ENCODE measurements at places on chromosomes 4 and X.

GRCh38 chr4:48665555-48666186 lies 114.4 kb downstream of the FRYL start:
- DNase-seq, result no peak

- peak; percentile 3 for DNase-seq
These were observed 563.9 kb downstream of the GRXCR1 start for GRCh38 chr4:43456383-43456782.

- DNase-seq, result no peak
These were observed 55.5 kb upstream of the AFAP1 start for GRCh38 chr4:7995135-7995534.

- DNase-seq, result no peak
These were observed 345.7 kb upstream of the FAT1 start for GRCh38 chr4:187069398-187069797.

- no peak for DNase-seq
These were observed 57.8 kb downstream of the ADGRA3 start for GRCh38 chr4:22458098-22458497.

- DNase-seq, result peak; percentile 23
These were observed 460.2 kb downstream of the GABRG1 start for GRCh38 chr4:45663628-45664081.

- peak; percentile 36 for DNase-seq
These were observed 184.4 kb upstream of the CASK start for GRCh38 chrX:42107495-42108488.

- DNase-seq, result no peak
These were observed 13.6 kb upstream of the NAT8L start for GRCh38 chr4:2045518-2045951.

GRCh38 chrX:37785569-37785968 lies 5.7 kb downstream of the CYBB start:
- DNase-seq, result no peak

- no peak for DNase-seq
These were observed at the start of gene MAGEA1 for GRCh38 chrX:153179131-153179530. Gene MAGEA1 (plus strand): TSS chrX:153179284. CDS start chrX:153182390, 3,106 bp downstream.

DNA sequence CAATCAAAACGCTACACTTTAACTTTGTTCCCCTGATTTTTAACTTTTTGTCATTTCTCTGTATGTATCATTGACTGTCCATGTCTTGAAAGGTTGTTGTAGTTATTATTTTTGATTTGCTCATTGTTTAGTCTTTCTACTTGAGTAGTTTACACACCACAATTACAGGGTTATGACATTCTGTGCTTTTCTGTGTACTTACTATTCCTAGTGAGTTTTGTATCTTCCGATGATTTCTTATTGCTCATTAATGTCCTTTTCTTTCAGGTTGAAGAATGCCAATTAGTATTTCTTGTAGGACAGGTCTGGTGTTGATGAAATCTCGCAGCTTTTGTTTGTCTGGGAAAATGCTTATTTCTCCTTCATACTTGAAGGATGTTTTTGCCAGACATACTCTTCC lies 89.2 kb upstream of the SH3RF1 start:
- DNase-seq, result no peak

DNA sequence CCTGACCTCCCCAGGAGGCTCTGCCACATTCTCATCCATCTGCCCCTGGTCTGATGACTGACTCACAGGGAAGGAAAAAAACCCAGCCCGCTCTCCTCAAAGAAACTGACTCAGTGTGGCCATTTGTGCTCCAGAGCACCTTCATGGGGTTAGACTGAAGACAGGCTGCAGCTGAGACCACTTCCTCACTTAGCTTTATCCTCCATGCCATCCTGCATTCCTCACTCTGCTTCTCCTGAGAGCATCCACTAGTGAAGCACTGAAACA lies 35.9 kb upstream of the HPSE start:
- no peak for DNase-seq

DNA sequence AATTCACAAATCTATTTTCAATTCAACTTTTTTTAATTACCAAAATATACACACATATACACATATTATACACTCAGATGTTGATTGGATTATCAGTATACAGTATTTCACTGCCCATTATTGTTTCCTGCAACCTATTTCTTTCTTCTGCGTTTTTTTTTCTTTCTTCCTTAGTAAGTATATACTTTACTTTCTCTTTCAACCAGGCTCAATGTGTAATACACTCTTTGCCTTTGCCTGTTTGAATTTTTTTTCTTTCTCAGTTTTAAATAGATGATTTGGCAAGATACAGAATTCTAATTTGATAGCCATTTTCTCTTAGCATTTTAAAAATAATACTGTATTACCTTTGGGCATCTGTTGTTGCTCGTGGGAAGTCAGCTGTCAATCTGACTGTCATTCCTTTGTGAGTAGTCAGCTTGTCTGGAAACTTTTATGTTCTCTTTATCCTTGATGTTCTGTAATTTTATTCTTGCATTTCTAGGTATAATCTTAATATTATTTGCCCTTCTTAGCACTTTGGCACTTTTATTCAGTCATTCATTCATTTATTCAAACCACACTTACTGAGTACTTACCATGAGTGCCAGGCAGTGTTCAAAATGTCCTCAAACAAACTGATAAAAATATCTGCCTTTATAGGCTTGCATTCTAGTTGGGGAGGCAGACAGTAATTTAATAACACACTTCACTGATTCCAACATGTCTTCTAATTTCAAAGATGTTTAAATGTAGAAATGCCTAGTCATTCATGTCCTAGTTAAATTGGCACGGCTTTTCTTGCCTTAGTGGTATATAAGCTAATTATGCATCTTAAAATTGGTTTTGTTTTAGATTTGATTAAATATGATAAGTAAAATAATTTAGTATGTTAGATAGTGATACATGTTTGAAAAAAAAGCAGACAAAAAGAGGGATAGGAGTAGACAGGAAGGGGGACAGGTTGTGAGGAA lies 3.7 kb downstream of the USP38 start:
- DNase-seq, result no peak

GRCh38 chr4:169315530-169316343 lies 45.0 kb upstream of the SH3RF1 start:
- DNase-seq, result peak; percentile 24

DNA sequence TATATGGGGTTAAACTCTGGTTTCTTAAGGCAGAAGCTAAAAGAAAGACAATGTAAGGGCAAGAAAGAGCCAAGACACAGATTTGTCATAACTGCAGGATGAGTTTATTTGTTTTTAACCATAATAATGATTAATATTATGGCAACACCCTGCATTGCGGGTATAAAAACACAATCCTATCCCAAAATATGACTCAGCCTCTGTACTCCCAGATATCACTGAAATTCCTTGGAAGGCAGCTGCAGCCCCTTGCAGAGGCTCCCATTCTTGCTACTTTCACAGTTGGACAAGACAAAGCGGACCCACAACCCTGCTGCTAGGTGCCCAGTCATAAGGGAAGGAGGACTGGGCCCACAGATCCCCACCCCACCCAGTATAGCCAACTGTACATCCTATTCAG lies 20.4 kb upstream of the FGF16 start:
- DNase-seq, result no peak

DNA sequence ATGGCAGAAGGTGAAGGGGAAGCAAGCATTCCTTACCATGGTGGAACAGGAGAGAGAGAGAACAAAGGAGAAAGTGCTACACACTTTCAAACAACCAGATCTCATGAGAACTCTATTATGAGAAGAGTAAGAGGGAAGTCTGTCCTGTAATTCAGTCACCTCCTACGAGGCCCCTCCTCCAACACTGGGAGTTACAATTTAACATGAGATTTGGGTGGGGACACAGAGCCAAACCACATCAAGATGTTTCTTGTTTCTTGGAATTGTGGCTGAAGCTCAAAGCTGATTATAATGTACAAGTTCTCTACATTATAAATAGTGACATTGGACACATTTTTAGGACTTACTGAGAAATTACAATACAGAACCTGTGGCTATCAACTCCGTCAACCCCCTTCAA lies 29.5 kb upstream of the TAPT1 start:
- no peak for DNase-seq

GRCh38 chrX:46759645-46759974 lies 692 bp upstream of the SLC9A7 start:
- DNase-seq, result no peak

GRCh38 chr4:53575552-53575951 lies 15.7 kb downstream of the LNX1 start:
- DNase-seq, result no peak

DNA sequence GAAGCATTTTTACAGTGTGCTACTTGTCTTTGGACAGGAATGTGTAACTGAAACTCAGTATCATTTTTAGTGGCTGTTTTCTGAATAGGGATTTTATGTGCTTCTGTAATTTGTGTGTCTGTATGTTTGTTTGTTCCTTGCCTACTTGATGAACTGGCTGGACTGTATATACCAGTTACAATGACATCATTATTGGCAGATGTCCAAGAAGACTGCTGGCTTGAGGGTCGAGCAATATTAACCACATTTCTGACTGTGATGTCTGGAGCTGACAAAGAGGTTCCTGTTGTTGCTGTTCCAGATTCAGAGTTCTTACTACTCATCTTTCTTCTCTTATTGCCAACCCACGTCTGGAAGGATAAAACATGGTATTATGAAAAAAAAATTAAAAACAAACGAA lies 33.0 kb downstream of the HDX start:
- DNase-seq, result peak; percentile 11

GRCh38 chr4:156118507-156119220 lies 165.0 kb upstream of the CTSO start:
- DNase-seq, result no peak

All from lung (tissue), 17 donors.